Activated T-cell treated with anti-CD3 and anti-CD28 coated beads, Interleukin-2, amount 50 U/mL, for 24 hours (primary cell): ENCODE measurements at places on chromosomes 6 and 20.

- no peak for DNase-seq
Measured at GRCh38 chr6:84738996-84739865, 25.2 kb downstream of the TBX18 start.

- no peak for DNase-seq
Measured at GRCh38 chr6:106186172-106186571, 100.0 kb downstream of the PRDM1 start.

- DNase-seq, result no peak
Measured at GRCh38 chr6:147548921-147549475, 40.5 kb downstream of the SAMD5 start.

GRCh38 chr6:25883536-25883935 lies 9.5 kb upstream of the SLC17A3 start:
- no peak for DNase-seq
